Thoracic aorta (tissue), 2 donors: ENCODE measurements at places on chromosomes 12 and 14. TPM values are rescaled to one million over a fixed set of nuclear protein-coding genes. Genes with fewer than 3 reads are reported as not detected.

Gene ISCA2
- 22.2 TPM for total RNA-seq

Gene NKX2-1
- not detected for total RNA-seq

Gene CYP27B1
- 2.2 TPM for total RNA-seq

Gene AICDA
- not detected for total RNA-seq

DNA sequence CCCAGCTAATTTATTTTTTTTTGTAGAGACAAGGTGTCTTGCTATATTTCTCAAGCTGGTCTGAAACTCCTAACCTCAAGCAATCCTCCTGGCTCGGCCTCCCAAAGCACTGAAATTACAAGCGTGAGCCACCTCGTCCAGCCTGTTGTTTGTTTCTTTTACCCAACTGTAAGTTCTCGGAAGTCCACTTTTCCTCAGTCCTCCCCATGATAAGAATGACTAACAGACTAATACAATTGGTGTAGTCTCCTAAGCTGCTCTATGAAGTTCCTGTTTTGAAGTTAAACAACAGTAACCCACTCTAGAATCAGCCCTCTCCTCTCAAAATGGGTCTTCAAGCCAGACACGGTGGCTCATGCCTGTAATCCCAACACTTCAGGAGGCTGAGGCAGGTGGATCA is 36.5 kb downstream of the HIGD1C start:
- no peak for DNase-seq

DNA sequence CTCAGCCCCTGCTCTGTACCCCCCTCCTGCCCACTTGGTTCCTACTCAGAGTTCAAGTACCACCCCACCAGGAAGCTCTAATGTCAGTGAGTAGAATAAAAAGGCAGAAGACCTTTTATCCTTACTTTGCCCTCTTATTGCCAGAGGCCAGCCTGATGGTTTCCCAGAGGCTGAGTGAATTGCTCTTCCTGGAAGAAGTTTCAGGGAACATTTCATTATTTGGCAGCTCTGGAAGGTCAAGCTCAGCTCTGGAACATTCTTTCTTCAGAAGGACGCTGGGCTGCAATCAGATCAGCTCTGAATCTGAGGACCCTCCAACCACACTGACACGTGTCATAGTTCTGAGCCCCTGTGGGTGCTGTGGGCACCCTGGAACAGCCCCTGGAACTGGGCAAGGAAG is 188.9 kb downstream of the ETV6 start:
- no peak for DNase-seq
